8988T (cell line): ENCODE measurements at places on chromosomes 7 and 10.

GRCh38 chr7:116859323-116859722 lies 3.1 kb upstream of the CAPZA2 start:
- DNase-seq = no peak

DNA sequence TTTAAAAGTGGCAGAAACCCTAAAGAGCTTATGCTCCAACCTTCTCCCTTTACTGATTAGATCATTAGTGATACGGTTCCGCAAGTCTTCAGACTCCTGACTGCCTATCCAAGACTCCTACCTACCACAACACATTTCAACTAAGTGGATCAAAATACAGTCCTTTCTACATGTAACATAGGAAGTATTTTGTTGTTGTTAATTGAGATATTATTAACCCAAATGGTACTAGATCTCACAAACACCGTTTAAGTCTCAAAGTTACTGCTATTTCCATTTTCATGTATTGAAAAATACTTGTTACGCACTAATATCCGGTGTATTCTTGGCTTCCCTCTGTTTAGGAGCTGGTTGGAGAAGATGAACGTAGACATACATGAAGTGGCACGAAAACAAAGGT lies 1.1 kb downstream of the FAM237B start:
- DNase-seq = no peak

GRCh38 chr7:117780832-117781231 lies 92.4 kb downstream of the CTTNBP2 start:
- no peak for DNase-seq

GRCh38 chr10:6141296-6142151 lies 52.7 kb downstream of the RBM17 start:
- DNase-seq = peak; percentile 56

- DNase-seq = no peak
Measured at GRCh38 chr7:23020742-23021401, 6.9 kb upstream of the HYCC1 start.

- DNase-seq = no peak
Measured at GRCh38 chr7:95684505-95684904, 87.8 kb upstream of the DYNC1I1 start.

GRCh38 chr10:129339841-129340240 lies 127.2 kb upstream of the MGMT start:
- no peak for DNase-seq

DNA sequence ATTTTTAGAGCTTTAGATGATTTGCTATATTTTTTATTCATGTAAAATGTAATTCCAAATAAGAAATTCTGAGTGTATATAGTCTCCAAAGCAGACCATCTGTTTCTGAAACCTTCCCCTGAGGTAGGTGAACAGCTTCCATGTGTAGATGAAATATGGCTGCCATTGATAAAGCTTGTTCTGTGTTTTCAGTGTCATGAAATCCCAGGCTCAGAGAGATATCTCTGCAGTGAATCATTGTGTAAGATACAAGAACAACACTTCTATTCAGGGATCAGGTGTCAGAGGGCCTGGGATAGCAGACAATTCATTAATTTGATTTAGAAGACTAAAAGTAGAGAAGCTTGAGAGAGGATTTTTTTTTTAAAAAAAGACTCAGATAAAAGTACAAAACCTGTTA lies 29.1 kb downstream of the ACTA2 start:
- no peak for DNase-seq
